ENCODE measurements at places on chromosomes 5 and 9.

- no peak for DNase-seq
These were observed 52.9 kb upstream of the VCAN start for GRCh38 chr5:83418356-83419321.

DNA sequence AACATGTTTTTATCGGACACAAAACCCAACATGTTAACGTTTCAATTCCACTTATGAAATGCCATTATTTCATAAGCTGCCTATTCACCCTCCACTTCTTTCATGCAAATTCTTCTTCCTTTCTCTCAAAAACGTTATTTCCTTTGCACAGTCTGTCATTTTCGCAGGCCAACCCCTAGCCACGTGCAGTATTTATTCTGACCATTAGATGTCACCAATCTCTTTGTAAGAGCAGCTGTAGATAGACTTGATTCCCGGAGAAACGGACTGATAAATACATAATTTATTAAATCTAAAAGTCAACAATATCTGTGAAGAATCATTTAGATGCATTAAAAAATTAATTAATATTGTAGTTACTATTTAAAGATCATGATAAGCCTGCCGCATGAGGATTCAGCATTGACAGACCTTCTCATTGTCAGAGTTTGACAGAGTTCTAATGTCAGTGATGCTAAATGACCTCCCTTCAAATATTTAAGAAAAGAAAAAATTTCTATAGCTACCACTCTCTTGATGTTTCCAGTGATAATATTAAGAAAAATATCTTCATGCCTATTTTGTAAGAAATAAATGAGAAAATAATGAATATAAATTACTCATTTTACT, 933.6 kb downstream of the CDH12 start:
- DNase-seq, result no peak

GRCh38 chr9:123787416-123787815, 142.5 kb downstream of the DENND1A start:
- no peak for DNase-seq

- no peak for DNase-seq
These were observed 14.8 kb downstream of the SPTLC1 start for GRCh38 chr9:92100237-92100911.

GRCh38 chr9:12463641-12464040, 229.5 kb upstream of the TYRP1 start:
- DNase-seq, result no peak

DNA sequence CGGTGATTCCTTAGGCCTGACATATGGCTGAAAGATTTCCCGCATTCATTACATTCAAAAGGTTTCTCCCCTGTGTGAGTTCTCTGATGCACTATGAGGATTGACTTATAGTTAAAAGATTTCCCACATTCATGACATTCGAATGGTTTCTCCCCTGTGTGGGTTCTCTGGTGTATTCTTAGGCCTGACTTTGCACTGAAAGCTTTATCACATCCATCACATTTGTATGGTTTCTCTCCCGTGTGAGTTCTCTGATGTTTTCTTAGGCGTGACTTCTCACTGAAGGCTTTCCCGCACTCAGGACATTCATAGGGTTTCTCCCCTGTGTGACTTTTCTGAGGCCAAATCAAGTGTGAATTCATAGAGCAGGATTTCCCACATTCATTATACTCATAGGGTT, 35.8 kb downstream of the ZNF782 start:
- no peak for DNase-seq

DNA sequence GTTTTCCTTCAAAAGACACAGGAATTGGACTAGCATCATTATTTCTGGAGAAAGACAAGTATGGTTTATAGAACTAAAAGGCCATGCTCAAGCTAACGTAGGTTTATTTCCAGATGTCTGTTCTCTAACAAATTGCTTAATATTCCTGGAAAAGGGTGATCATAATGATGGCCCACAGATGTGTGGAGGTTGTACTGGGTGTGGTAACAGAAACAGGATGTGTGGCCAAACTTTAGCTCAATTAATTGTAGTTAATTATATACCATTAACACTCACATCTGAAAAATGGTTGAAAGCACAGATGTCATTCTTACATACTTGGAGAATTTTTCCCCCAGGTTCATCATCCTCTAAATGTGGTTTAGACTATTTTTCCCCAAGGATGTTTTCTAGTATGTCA, 292.7 kb upstream of the RASA1 start:
- DNase-seq, result no peak

- no peak for DNase-seq
These were observed 343.7 kb downstream of the DMRTA1 start for GRCh38 chr9:22790329-22790728.

GRCh38 chr9:121185774-121186403, 15.8 kb downstream of the RAB14 start:
- DNase-seq, result no peak

GRCh38 chr5:97192580-97193354, 9.7 kb upstream of the RIOK2 start:
- DNase-seq, result no peak

DNA sequence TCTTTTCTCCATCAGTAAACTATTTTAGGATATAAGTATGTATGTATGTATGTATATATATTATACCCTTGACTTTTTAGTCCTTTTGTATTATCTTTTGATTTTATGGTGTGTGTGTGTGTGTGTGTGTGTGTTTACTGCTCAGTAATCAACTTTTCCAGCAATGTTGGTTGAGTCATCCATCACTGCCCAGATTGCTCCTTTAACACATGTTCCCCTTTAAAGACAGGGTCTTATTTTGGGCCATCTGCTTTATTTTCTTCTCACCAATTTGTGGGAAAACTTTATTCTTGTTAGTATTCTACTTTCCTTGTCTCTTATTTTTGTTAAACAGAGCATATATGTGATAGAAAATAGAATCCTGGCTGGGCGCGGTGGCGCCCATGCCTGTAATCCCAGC, 28.1 kb downstream of the ANKRD33B start:
- DNase-seq, result no peak

GRCh38 chr9:90107726-90108655, 503.2 kb downstream of the GADD45G start:
- DNase-seq, result no peak

DNA sequence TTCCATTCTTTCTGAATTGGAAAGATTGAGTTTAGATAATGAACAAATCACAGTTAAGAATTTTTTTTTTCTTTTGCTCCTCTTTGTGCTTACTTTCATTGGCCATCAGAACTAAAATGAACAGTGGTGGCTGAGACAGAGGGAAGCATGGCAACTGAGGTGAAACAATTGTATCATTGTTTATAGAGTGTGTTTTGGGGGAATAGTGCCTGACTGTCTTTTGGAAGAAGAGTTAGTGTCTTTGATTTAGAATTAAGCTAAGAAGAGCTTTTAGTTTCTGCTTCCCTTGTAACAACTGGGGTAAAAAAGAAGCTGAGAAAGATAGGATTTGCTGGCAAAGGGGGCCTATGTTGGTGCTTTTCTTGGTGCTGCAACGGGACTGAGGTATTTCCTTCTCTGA, 24.0 kb downstream of the HSD17B4 start:
- no peak for DNase-seq

DNA sequence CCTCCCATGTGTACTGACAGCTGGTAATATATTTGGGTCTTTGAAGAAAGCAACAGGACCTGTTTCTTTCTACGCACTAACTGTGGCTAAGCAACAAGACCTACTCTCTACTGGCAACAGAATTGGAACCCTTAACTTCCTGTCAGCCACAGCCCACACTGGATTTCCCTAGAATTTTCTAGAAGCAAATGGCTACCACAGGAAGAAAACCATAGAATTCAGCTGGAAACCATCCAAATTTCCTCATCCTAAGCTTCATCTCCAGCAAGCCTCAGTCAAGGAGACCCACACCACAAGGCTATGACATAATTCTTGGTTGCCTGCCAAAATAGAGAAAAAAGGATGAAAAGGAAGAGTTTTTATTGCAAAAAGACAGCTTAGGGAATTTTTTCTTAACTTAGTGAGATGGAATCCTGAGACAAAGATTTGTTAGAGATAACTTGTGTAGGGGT, 171.8 kb upstream of the TNC start:
- no peak for DNase-seq

All from stimulated activated naive CD8-positive, alpha-beta T cell treated with anti-CD3 and anti-CD28 coated beads, Interleukin-15, Interleukin-2, amounts not matched to agents 100 U/mL and 50 U/mL, for 24 hours (primary cell).